Esophagus muscularis mucosa (tissue), 4 donors: ENCODE measurements at places on chromosomes 5 and 9. TPM values are rescaled to one million over a fixed set of nuclear protein-coding genes. Genes with fewer than 3 reads are reported as not detected.

DNA sequence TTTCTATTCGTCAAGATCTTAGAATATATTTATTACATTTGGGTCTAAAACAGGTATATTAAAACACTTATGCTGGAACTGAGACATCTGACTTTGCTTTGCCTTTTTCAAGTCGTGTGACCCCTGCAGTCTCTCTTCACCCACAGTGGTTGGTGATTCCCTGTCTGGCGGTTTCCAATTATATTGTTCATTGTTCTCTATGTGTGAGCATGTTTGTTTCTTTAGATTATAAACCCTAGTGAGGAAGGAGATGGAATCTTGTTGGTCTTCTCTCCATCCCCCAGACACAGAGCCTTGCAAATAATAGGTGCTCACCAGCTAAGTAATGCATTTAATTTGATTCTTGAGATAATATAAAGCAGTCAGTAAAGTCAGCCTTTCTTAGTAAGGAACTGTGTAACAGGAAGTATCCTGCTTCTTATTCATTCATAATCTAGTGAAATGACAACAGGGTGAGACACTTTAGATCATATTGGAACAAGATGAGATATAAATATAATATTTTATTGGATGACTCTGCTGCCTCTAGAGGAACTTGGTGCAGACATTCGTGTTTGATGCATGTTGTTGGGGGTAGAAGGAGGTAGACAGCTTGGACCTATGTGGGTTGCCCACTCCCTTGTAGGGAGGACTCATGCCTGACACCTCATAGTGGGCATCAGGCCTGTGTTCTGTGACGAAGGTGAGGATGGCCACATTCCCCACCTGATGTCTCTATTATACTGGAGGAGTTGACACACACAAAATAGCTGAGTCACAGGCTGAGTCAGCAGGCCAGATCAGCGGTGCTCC is 88.1 kb downstream of the FGF1 start:
- no peak for DNase-seq

GRCh38 chr9:89780959-89781358 is 176.1 kb downstream of the GADD45G start:
- no peak for DNase-seq

- no peak for DNase-seq
Observed at GRCh38 chr5:133253070-133253469, 201.3 kb downstream of the HSPA4 start.

Gene WDR38
- total RNA-seq, result not detected

DNA sequence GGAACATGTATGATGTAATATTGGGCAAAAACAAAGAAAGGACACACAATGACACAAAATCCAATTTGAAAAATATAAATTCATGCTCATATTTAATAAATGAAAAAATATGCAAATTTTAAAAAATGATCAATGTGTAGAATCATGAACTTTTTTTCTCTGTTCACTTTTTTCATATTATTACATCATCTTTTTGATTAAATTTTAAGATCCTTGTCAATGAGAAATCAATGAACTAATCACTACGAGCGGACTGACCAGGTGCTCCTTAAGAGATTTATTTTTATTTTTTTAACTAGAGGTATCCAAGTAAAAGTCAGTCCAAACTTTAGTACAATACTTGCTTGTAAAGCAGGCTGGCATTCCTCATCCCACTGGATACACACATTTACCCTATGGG is 174.1 kb downstream of the CDK5RAP2 start:
- DNase-seq, result no peak

Gene RUSC2
- 85.8 TPM for total RNA-seq

Gene RNF130
- total RNA-seq, result 112 TPM

Gene RMRP
- total RNA-seq, result 1,943 TPM

DNA sequence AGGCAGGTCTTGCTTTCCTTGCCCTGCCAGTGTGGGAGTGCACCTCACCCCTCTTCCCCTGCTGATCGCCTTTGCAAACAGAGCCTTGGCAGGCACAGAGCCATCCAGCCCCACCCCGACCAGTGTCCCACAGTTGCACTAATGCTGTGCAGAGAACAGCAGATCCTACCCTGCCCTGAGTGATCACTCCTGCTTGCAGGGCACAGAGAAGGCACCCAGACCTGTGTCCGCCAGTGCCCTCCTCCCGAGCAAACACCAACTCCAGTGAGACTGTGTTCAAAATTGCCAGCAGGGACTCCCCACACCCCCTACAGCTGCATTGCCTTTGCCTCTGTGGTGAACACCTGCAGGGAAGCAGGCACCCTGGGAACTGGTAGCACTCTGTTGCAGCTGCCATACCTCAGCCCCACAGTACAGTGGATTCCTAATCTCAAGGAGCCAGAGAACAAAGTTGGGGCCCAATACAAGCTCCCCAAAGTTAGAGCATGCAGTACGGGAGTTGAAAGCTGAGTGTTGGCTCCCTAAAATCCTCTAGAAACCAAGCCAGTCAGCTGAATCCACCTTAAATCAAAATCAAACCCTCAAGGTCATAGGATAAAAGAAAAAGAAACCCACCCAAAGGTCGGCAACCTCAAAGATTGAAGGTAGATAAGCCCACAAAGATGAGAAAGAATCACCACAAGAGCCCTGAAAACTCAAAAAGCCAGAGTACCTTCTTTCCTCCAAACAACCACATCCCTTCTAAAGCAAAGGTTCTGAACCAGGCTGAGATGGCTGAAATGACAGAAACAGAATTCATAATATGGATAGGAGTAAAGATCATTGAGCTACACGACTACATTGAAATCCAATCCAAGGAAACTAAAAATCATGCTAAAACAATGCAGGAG is 92.9 kb upstream of the PIK3R1 start:
- DNase-seq, result no peak

Gene PCDHGB3
- 4.4 TPM for total RNA-seq

Gene C9orf153
- not detected for total RNA-seq

- no peak for DNase-seq
Observed at GRCh38 chr5:172569861-172570558, 71.1 kb upstream of the NEURL1B start.

- DNase-seq, result no peak
Observed at GRCh38 chr9:6942406-6942805, 184.6 kb downstream of the KDM4C start.

- DNase-seq, result no peak
Observed at GRCh38 chr5:155912291-155912690, 414.7 kb upstream of the SGCD start.

DNA sequence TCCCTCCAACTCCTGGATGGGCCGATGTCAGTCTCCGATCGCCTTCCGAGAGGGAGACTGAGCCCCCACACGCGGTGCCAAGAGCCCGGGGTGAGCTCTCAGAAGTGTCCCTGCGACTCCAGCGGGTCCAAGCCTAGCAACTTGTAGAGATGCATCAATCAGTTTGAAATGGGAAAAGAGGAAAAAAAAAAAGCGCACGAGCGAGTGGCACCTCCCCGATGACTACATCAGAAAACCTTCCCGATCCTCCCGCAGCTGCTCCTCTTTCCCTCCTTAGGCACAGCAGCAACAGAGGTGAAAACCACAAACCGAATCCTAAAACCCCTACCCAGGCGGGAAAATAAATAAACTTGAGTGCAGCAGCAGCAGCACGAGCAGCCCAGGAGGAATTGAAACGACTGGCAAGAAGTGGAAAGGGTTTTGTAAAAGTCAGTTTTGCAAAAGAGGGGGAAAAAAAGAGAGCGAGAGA is 1.0 kb upstream of the EFNA5 start:
- DNase-seq, result no peak

DNA sequence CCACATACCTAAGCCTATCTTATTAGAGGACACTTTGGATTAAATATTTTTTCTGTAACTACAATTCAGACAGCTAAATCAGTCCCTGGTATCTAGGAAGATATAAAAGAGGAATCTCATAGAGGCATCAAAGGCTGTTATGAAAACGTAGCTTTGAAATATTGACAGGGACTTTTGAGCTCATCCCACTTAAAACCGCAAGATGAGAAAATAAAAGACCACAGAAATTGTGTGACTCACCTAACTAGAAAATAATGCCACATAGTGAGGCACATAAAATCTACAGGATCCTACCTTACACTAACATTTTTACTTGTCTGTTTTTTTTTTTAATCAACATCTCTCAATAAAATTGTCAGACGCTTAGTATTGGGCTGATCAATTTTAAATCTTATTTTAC is 686.5 kb upstream of the COX7C start:
- no peak for DNase-seq

- DNase-seq, result no peak
Observed at GRCh38 chr5:53891159-53891558, 330.7 kb downstream of the NDUFS4 start.

GRCh38 chr5:120609570-120609969 is 145.5 kb downstream of the PRR16 start:
- DNase-seq, result no peak

Gene GBGT1
- 15.9 TPM for total RNA-seq

Gene NADK2
- 55.0 TPM for total RNA-seq

GRCh38 chr5:57503433-57503832 is 20.8 kb upstream of the ACTBL2 start:
- no peak for DNase-seq

GRCh38 chr9:137320555-137321384 is 18.7 kb upstream of the NRARP start:
- no peak for DNase-seq

DNA sequence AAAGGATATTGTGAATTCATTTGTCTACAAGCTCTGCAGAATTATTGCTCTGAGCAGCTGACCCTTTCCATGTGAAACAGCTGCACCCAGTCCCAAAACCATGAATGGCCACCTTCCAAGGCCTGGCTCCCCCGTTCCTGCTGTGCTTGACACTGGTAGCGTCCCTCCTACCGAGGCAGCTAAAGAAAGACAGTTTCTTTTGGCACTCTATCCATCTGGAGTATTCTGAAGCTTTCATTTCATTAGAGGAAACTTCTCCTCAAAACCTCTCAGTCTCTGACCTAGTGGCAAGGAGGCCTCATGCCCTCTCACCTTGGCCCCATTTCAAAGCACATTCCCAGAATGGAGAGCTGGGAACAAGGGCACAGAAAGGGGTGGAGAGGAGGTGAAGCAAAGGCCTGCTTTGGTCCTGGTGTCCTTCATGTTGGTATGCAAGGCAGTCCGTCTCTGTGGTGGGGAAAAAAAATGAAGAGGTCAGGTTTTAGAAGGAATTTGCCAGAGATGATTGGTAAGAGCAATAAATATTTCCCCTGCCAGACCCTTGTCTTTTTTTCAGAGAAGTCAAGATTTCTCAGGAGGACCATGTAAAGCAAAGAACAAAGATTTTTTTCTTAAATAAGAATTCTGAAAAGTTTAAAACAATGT is 232.0 kb downstream of the RFK start:
- no peak for DNase-seq

Gene CFAP90
- total RNA-seq, result not detected

GRCh38 chr9:136544548-136544963 is 1.3 kb downstream of the NOTCH1 start:
- DNase-seq, result no peak

Gene ANKDD1B
- total RNA-seq, result not detected

Gene RAB3C
- total RNA-seq, result 7.1 TPM

Gene PCDHGA5
- total RNA-seq, result 5.4 TPM

Gene PRDM9
- not detected for total RNA-seq

GRCh38 chr9:90970608-90971007 is 169.0 kb downstream of the SYK start:
- DNase-seq, result no peak
